Astrocyte of the hippocampus (primary cell): ENCODE measurements at places on chromosomes 12 and 14.

- no peak for DNase-seq
These were observed 52.2 kb downstream of the TMTC1 start for GRCh38 chr12:29731591-29731990.

- DNase-seq = no peak
These were observed 88.4 kb downstream of the GRIP1 start for GRCh38 chr12:66590275-66590985.

GRCh38 chr12:30200864-30201263 is 417.1 kb upstream of the TMTC1 start:
- DNase-seq = peak; percentile 50

GRCh38 chr12:32989705-32990104 is 93.1 kb upstream of the PKP2 start:
- DNase-seq = no peak
